ENCODE measurements at places on chromosomes 6 and 20.

DNA sequence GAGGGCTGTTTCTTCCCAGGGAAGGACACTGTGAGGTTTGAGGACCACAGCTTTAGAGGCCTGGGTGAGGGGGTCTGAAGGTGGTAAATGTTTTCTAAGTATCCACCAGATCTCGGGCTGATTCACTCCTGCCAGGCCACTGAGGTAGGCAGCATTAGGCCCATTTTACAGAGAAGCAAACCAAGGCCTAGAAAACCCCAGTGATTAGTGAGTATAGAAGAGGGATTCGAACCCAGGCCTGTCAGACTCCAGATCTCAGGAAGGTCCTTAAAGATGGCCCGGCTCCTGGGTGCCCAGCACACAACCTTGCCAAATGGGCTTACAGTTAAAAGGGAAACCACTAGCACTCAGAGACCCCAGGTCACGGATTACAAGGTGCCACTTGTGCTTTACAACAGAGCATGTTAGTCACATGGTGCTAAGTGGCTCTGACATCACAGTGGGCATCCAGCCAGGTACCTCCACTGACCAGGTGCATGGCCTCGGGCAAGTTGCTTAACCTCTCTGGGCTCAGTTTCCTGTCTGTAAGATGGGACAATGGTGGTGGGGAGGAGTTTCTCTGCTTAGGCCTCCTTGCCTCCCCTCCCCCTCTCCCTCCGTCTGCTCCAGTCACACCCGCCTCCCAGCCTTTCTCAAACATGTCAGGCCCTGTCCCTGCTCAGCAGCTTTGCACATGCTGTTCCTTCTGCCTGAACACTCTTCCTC lies 18.8 kb upstream of the SIRPA start:
- DNase-seq: peak; percentile 10

DNA sequence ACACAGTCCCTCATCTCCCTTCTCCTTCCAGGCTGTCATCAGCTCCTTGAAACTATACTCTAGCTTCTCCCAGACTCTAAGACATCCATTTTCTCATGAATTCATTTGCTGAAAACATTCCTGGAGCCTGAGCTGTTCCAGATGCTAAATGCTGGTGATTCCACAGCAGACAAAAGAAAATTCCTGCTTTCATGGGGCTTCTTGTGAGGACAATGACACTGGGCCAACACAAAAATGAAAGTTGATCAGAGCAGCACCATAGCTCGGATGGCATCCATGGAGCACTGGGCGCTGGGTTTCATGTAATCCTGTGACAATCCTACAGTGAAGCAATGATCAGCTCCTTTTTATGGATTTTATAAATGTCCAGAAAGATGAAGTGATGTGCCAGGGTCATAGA lies 47.4 kb upstream of the STX16 start:
- no peak for DNase-seq

DNA sequence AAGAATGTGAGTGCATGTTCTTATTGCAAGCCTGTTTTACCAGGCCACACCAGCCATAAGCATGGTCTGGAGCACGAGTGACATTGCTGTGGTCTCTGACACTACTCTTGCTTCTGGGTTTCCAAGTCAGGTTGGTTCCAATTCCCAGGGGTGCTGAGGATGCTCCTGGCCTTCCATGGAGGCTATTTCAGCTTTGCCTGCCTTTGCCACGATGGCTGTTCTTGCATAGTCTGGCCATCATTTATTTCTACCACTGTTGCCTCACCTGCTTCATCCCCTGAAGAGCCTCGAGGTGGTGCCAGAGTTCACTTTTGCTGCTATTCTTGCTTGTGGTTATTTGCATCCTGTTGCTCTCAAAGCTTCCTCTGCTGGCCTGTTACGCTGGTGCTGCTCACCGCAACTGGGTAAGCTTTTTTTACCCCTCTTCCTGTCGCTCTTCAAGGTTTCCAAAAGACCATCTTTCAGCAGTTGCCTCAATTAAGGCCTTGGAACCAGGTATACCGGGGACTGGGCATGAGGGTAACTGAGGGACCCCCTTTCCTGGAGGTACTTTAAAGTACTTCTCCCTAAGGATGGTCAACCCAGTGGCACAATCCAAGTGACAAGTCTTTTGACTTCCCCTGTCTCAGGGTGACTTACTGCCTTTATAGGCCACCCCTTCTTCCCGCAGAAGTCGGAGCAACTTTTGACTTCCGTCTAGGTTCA lies 64.5 kb downstream of the AKAP7 start:
- DNase-seq: no peak

- no peak for DNase-seq
Measured at GRCh38 chr6:13362412-13362811, 34.1 kb upstream of the TBC1D7 start.

DNA sequence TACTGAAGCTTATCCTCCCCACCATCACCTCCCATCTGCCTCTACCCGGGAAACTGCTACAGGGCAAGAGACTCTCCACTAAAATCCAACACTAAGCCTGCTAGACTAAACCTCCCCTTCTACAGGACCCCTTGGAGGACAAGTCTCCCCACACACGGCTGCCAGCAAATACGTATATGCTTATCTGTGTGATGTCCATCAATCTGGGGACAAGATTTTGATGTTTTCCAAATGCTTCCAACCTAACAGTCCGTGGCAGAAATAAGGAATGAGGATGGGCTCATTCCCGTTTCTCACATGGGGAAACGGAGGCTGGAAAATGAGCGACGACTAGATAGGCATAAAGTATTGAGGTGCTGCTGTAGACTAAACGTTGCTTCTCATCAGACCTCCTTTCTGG lies 1.8 kb downstream of the KCNK5 start:
- DNase-seq: no peak

- DNase-seq: peak; percentile 53
Measured at GRCh38 chr6:119539066-119539746, 189.6 kb upstream of the MAN1A1 start.

GRCh38 chr20:22963581-22963980 lies 71.5 kb upstream of the SSTR4 start:
- no peak for DNase-seq

GRCh38 chr20:10595985-10596384 lies 77.8 kb downstream of the JAG1 start:
- no peak for DNase-seq

GRCh38 chr20:14666696-14667095 lies 329.3 kb upstream of the FLRT3 start:
- no peak for DNase-seq

DNA sequence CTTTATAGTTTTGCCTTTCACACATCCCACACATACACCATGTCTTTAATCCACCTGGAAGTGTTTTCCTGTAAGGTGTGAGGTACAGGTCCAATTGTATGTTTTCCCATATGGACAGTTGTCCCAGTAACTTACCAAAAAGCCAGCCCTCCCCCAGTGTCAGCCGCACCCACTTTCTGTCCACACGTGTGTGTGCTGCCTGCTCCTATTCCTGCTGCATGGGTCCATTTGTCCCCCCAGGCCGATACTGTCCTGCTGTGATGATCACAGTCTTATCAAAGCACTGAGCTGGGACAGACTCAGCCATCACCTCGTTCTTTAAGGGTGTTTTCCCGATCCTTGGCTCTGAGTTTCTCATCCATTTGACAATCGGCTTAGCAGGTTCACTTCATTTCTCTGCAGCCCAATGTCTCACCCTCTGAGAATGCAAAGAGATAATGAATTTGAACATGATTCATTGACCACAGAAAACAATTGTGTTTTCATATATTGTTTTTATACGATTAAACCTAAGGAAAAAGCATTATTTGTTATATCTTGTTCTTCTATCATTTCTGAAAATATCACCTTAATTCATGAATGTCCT lies 9.6 kb downstream of the VSX1 start:
- DNase-seq: no peak

DNA sequence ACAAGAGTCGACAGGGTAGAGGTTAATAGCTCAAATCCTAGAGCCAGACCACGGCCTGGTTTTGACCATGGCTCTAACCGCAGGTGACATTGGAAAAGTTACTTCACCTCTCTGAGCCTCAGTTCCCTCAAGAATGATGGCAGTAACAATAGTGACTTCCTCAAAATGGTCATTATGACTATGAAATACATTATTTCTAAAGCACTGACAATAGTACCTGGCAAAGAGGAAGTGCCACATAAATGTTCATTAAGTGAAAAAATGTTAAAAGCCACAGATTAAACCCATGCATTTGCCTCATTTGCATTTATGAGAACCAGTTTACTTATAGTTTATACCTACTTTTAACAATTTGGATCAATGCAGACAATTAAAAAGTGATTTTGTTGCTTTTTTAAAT lies 12.3 kb downstream of the BTBD3 start:
- no peak for DNase-seq

GRCh38 chr6:120785459-120786086 lies 548.7 kb downstream of the TBC1D32 start:
- DNase-seq: no peak

DNA sequence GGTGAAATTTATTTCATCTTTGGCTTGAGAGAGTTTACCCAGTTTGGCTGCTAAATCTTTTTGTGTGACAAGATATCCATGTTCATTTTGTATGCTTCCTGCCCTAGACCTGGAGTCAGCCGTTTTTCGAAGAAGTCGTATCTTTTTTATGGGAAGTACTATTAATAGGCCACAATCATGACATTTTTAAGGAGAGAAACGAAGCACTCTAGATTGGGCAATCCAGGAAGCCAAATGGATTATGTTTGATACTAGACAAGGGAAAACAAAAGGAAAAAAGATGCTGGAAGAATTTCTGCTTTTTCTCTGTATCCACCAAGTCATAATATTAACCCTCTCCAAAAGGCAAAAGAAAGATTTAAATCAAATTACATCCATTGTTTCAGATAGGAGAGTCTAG lies 214.6 kb downstream of the HDGFL1 start:
- no peak for DNase-seq

DNA sequence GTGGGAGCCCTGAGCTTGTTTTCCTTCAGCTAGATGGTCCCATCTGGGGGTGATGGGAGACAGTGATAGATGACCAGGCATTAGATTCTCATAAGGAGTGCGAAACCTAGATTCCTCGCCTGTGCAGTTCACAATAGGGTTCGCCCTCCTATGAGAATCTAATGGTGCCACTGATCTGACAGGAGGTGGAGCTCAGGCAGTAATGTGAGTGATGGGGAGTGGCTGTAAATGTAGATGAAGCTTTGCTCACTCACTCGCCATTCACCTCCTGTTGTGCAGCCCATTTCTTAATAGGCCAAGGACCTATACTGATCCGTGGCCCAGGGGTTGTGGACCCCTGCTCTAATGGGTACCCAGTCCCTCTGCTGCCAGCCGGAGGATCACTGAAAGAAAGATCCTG lies 20.7 kb upstream of the KCNB1 start:
- DNase-seq: no peak

DNA sequence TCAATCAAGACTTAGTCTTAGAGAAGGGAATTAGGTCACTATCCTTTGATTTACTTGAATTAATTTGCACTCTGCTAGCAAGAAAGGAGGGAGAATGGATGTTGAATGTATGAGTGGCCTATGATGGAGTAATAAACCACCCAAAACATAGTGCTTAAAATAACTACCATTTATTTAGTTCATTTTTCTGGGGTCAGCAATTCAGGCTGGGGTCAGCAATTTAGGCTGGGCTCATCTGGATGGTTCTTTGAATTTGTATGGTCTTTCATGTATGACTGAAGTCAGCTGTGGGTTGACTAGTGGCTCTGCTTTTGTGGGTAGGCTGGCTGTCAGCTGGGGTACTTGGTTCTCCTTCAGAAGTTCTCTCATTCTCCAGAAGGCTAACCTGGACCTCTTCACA lies 21.0 kb upstream of the LAMA4 start:
- DNase-seq: no peak

- DNase-seq: no peak
Measured at GRCh38 chr6:128065072-128065471, 164.2 kb upstream of the THEMIS start.

- DNase-seq: no peak
Measured at GRCh38 chr6:34834789-34835518, 43.1 kb downstream of the BLTP3A start.

GRCh38 chr20:4300401-4300800 lies 285.0 kb upstream of the RNF24 start:
- DNase-seq: no peak

- no peak for DNase-seq
Measured at GRCh38 chr6:111201244-111201554, 113.9 kb downstream of the SLC16A10 start.

- no peak for DNase-seq
Measured at GRCh38 chr6:70593118-70593486, 26.4 kb downstream of the SDHAF4 start.

GRCh38 chr20:44437497-44437896 lies 38.2 kb upstream of the TTPAL start:
- no peak for DNase-seq

DNA sequence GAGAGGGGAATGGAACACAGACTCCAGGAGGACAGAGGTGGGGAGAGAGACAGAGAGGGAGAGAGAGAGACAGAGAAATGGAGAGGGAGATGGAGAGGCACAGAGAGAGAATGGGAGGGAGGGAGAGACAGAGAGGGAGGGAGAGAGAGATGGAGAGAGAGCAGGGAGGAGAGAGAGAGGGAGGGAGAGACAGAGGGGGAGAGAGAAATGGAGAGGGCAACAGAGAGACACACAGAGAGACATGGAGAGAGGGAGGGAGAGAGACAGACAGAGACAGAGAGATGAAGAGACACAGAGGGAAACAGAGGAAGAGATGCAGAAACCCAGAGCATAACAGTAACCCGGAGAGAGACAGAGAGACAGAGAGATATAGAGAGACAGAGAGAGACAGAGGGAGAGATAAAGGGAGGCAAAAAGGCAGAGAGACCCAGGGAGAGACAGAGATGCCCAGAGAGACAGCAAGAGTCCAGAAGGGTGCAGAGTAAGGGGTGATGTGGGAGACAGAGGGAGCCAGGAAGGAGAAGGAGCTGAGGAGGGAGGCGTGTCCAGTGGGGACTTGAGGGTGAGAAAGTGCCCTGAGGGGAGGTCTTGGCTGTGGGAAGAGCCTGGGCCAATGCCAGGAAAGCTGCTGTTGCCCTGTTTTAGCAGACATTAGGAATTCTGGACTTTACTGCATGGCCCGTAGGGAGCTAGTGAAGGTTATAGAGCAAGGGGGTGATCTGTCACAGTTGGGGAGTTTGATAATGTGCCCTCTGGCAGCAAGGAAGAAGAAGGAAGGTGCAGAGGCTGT lies 78.3 kb downstream of the SRC start:
- DNase-seq: no peak

GRCh38 chr6:148414836-148415235 lies 72.2 kb downstream of the SASH1 start:
- DNase-seq: no peak

DNA sequence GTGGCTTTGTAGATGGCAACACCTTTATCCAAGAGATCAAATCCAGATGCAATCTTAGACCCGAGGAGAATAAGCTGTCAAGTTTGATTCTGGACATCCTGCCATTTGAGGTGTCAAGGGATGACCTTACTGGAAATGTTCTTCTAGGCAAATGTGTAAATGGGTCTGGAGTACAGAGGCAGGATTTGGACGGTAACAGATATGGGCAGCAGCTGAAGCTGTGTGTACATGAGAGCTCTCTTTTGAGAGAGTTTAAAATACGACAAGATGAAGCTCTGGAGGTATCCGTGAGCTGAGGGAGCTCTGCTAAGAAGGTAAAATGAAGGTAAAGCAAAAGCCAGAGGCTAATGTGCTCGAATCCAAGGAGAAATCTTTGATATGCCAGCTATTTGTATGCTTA lies 56.6 kb downstream of the RALGAPA2 start:
- no peak for DNase-seq
